ENCODE measurements at places on chromosomes 3 and 15. TPM values are rescaled to one million over a fixed set of nuclear protein-coding genes. Genes with fewer than 3 reads are reported as not detected.

DHFR2 gene
- 2.5 TPM for polyA plus RNA-seq

ATP8B4 gene
- not detected for polyA plus RNA-seq

SLC2A2 gene
- not detected for polyA plus RNA-seq

PCBP4 gene
- 13.9 TPM for polyA plus RNA-seq

PLSCR4 gene
- not detected for polyA plus RNA-seq

SLC28A1 gene
- polyA plus RNA-seq = not detected

Measured in IgD-negative memory B cell (primary cell).